HTR-8/SVneo (cell line): ENCODE measurements at places on chromosomes 5 and 9.

GRCh38 chr5:25500635-25501034 is 855.9 kb upstream of the CDH10 start:
- no peak for DNase-seq

- DNase-seq: no peak
These were observed 429.7 kb downstream of the KIAA0825 start for GRCh38 chr5:94188725-94189124.

GRCh38 chr9:83744206-83744605 is 36.4 kb upstream of the UBQLN1 start:
- DNase-seq: no peak

DNA sequence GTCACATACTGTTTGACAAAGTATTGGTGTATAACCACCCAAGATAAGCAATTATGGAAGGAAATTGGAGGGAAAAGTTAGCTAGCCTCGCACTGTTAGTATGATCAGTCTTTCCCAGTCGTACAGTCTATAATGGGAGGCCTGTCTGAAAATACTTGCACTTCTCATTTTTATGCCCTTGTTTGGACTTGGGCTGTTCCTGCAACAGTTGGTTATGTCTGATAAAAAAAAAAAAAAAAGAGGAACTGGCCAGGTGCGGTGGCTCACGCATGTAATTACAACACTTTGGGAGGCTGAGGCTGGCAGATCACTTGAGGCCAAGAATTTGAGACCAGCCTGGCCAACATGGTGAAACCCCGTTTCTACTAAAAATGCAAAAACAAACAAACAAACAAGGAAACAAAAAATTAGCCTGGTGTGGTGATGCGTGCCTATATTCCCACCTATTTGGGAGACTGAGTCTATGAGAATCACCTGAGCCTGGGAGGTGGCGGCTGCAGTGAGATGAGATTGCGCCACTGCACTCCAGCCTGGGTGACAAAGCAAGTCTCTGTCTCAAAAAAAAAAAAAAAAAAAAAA is 58.3 kb upstream of the ANKRD33B start:
- DNase-seq: no peak

DNA sequence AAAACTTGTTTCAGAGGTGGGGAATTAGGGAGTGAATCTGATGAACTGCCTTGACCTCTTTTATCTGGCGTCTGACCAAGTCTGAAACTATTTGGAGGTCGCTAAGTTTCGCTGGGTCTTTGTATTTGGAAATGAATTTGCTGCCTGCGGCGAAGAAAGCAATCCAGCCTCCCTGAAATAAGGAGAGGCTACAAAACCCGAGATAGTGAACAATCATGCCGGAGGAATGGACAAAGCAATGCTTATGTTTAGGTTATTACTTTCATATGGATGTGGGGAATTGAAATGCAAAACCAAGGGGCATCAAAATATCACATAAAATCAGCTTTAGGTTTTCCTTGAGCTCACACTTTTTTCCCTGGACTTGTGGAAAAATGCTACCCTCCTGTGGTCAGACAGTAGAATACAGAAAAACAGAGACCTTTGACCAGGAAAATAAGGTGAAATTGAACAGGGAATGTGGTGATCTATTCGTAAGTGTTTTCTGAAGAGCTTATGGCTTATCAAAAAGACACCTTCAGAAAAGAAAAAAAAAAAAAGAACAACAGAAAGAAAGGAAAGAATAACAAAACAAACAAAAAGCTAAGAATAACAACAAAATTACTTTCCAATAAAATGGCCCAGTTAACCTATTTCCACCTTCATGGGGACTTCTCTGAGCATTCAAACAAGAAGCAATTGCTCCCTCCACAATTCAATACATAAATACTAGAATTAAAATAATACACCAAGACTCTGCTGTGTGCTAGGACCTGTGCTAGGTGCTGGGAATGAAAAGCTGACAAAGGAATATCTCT is 68.6 kb upstream of the DPYSL3 start:
- peak; percentile 45 for DNase-seq

DNA sequence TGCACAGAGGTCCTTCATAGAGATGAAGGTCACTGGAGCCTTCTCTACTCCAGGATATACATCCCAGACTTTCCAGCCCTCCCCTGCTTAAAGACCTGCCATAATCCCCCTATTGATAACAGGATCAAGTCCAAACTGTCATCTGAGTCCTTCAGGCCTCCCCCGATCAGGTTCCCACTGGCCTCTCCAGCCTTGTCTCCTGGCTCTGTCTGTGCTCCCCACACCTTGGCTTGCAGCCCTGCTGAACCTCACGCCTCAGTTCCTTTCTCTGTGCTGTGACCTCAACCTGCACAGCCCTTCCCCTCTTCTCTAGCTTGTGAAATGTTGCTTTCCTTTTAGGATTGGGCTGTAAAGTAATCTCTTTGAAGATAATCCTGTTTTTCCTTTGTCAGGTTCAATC is 2.5 kb upstream of the HRH2 start:
- no peak for DNase-seq

GRCh38 chr5:136374003-136374402 is 8.7 kb upstream of the TRPC7 start:
- peak; percentile 23 for DNase-seq

- no peak for DNase-seq
These were observed 1174.6 kb downstream of the CDH9 start for GRCh38 chr5:25863811-25864210.

DNA sequence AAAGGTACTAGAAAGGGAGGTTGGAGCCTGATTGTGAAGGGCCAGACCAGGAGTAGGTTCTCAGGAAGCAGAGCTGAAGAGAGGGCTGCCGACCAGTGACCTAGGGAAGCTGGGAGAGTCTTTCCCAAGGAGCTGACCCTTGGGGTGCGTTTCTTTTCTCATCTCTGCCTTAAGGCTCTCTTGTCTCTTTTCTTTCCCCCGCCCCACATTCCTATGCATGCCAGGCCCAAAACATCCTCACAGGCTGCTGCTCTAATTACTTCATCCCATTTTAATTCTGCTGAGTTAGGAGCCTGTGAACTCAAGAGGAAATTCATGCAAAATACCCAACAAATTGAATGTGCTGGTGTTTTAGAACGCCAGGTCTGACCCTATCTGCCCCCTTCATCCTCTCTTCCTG is 46.9 kb upstream of the HSPA9 start:
- no peak for DNase-seq

GRCh38 chr9:33315371-33315770 is 25.1 kb downstream of the NFX1 start:
- DNase-seq: no peak
